ENCODE measurements at places on chromosomes 4 and X.

GRCh38 chr4:183074288-183074990, 24.6 kb upstream of the WWC2 start:
- no peak for DNase-seq

- peak; percentile 9 for DNase-seq
These were observed 231.4 kb upstream of the ANKRD50 start for GRCh38 chr4:124943938-124944337.

DNA sequence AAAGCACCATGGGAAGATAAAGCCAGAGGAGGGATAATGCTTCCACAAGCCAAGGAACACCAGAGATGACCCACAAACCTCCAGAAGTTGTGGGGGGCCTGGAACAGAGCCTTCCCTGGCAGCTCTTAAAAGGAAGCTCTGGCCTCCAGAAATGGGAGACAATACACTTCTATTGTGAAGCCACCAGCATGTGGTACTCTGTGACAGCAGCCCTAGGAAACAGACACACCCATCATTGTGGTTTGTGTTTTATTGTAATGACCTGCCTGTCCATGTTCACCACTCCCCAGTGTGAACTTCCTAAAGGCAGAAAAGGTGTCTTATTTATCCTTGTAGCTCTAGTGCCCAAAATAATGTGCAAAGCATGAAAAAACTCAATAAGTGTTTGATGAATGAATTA, 264.1 kb upstream of the GATB start:
- no peak for DNase-seq

- no peak for DNase-seq
These were observed 213.4 kb upstream of the ARSJ start for GRCh38 chr4:114192854-114193253.

DNA sequence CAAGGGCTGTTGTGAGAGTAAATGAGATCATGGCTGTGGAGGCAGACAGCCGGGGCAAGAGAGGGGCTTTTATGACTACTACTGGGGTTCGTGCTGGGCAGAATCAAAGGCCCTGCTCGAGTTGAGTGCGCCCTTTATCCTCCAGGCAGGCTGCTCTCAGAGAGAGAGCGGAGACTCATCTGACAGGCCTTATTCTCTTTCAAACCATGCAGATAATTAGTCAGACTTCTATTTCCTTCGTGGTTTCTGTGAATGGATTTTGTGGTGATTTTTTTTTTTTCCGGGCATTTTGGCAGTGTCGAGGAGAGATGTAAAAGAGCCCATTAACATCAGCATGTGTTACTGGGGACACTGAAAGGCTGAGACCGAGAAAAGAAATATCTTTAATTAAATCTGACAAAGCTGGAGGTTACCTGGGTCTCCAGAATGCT, 73.6 kb downstream of the MED28 start:
- no peak for DNase-seq

DNA sequence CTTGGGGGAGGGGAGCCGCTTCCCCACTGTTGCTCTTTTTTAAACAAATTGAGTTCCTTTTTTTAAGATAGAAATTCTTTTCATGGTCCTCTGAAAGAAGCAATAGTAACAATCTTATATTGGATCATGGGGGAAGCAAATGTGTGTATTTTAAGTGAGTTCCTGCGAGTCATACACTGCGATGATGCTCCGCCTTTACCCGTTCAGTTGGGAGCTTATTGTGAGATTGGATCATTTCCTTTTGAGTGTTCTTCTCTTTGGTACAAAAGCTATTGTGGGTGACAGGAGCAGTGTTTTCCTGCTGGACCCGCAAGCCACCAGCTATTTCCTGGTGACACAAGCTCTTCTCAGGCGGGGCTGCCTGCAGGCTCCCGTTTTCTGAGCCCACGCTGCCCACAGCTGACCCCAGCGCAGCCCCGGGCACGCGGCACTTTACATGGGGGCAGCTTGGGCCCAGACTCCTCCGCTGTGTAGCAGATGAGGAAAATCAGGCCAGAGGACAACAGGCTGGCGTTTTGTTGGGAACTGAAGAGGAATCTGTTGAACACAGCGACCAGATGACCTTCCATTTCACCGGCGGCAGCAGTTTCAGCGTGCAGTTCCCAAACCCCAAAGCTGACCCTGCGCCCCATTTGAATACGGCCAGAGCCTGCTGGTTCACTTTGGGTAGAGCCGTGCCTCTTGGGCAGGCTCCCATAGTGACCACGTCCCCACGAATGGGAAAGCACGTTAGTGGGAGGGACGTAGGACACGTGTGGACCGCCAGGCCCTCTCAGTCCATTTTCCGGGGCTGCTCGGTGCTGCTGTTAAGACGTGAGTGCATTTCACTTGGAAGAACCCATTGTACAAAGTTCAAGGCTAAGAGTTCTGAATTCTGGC, 12.2 kb downstream of the TADA2B start:
- no peak for DNase-seq

GRCh38 chrX:137426695-137427425, 139.1 kb upstream of the ZIC3 start:
- DNase-seq, result no peak

GRCh38 chrX:134469486-134469885, 9.5 kb downstream of the HPRT1 start:
- peak; percentile 35 for DNase-seq

- DNase-seq, result no peak
These were observed 73.5 kb upstream of the RAP2C start for GRCh38 chrX:132292793-132293192.

DNA sequence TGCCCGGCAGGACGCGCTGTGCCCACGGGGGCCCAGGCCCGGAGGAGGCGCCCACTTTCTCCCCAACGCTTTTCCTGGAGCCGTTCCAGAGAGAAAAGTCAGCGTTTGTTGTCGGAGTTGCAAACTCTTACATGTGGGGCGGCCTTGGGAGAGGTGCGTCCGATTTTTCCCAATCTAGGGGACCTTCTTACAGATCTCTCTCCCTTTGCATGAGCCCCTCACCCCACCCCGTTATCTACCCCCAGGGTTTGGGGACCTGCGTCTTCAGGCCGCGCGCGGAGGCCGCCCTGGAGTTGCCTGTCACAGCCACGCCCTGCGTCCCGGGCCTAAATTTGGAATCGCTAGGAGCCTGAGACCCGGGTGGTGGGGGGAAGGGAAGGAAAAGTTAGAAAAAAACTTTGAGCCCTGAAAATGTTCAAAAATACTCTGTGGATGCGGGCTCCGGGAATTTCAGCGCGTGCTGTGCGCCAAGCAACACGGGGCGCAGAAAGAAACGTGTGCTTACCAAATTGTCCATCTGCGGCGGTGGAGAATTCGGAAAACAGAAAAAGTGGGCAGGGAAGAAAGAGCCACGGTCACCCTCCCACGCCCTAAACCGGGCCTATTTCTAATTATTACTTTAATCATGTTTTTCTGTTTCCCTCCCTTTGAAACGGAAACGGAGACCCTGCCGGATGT, 587 bp downstream of the CD99 start:
- no peak for DNase-seq

DNA sequence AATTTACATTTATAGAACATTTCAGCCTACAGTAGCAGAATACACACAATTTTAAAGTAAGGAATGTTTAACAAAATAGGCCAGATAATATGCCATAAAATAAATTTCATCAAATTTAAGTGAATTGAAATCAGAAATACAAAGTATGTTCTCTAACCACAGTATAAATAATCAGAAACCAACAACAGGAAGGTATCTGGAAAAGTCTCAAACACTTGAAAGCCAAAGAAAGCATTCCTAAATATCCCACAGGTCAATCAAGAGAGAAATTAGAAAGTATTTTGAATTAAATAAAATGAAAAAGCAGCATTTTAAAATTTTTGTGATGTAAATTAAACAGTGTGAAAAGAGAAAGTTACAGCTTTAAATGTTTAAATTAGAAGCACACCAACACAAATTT, 899.2 kb downstream of the PDHA2 start:
- no peak for DNase-seq

- no peak for DNase-seq
These were observed 96.1 kb upstream of the FAM9A start for GRCh38 chrX:8897259-8897658.

GRCh38 chr4:165927815-165928214, 54.8 kb downstream of the TLL1 start:
- no peak for DNase-seq

GRCh38 chr4:189443341-189443740, 497.3 kb upstream of the FRG1 start:
- DNase-seq, result no peak

GRCh38 chrX:97211070-97211469, 327.4 kb downstream of the RPA4 start:
- DNase-seq, result no peak

GRCh38 chr4:125482822-125483221, 168.1 kb downstream of the FAT4 start:
- DNase-seq, result no peak

DNA sequence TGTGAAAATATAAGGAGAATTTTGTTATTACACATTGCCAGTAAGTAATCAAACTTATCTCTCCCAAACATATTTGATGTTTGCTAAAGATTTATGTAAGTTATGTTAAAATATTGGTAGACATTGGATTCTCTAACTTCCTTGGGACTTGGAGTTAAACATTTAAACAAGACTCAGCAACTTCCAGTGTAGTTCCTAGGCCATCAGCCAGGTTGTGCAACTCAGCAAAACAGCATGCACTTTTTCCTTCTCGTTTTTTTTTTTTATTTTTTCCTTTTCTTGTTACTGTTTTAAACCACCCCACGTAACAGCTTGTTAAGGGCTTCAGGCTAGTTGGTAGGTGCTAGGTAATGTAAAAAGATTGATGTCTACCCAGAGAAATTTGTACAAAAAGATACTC, 510.4 kb downstream of the ANKRD50 start:
- DNase-seq, result no peak

GRCh38 chrX:108439961-108440696, 491 bp downstream of the COL4A5 start:
- no peak for DNase-seq

GRCh38 chr4:79042079-79042674, 102.9 kb upstream of the PAQR3 start:
- peak; percentile 62 for DNase-seq

DNA sequence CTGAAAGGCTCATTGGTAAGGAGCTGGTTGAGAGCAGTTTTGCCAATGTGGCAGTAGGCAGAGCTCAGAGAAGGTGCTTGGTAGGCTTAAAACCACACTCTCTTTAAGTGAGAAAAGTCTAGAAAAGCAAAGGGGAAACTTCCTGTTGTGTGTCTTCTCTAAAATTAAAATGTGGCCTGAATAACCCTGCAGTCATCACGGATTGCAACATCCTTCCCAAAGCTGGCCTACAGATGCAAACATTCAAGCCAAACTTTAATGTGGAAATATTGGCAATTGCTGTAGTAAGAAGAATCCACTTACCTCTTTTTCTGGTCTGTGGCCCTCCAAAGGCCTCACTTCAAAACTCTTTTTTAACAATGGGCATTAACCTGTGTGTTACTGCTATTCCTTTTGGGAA, 348.5 kb downstream of the OPHN1 start:
- DNase-seq, result no peak

DNA sequence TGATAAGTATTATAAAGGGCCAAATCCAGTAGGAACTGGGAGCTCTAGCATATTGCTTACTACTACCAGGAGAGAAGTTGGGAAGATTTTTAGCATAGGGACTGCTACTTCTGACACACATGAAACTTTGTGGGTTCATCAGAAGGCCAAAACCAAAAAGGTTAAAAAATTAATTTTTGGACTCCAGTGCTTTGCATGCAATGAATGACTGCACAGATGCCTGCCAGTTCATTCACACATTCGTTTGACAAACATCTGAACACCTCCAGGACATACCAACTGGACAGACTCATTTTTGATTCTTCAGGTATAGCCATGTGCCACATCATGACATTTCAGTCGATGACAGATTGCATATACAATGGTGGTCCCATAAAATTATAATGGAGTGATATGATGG, 79.8 kb downstream of the MID1IP1 start:
- no peak for DNase-seq

DNA sequence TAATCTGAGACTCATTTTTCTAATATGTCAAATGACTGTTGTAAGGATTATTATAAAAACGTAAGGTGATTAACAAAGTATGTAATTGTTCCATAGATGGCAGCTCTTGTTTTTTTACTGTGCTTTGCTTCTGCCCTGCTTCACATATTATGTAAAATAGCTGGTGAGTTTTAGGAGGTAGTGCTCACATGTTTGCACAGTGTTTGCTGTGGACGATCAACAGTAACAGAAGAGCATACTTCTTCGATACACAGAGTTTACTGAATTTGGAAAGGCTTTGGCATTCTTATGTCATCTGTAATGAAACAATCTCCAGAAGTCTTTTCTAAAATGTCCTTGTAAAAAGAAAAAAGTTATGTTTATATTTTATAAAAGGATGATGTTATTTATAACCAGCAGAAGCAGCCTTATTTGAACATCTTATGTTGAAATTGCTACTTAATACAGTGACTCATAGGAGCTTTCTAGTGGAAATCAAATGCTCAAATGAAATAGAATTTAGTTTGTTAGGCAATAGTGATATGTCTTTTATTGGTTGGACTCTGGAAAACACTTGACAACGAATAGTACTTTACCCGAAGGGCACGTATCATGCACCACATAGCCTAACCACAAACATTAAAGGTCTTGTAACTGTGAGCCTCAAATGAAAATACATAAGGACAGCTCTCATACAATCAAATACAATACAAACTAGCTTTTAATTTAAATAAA, 1.9 kb upstream of the MTTP start:
- DNase-seq, result no peak

- DNase-seq, result no peak
These were observed 5.5 kb upstream of the XAGE2 start for GRCh38 chrX:52363247-52363883.

DNA sequence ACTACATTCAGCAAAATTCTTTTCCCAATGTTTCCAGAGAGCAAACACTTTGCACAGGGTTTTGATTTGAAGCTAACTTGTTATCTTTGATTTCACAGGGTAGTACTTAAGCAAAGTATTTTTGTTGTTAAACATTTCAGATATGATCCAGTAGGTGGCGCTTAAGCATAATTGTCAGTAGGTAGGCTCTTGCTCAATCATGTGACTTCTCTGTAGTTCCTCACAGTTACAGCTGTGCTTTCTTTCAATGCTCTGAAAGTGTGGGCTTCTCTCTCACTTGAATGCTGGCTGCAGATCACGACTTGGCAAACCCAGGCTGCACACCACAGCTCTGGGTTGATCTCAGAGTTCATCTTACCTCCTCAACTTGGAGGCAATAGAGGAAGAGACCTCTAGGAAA, 1016.5 kb downstream of the SH3BGRL start:
- DNase-seq, result peak; percentile 65

- DNase-seq, result no peak
These were observed 34.1 kb upstream of the AFF2 start for GRCh38 chrX:148466292-148466691.

GRCh38 chr4:83625821-83626220, 89.9 kb downstream of the GPAT3 start:
- DNase-seq, result no peak

- DNase-seq, result no peak
These were observed 9.6 kb upstream of the TMSB4X start for GRCh38 chrX:12965131-12965940.

- DNase-seq, result no peak
These were observed 535.2 kb downstream of the GALNTL6 start for GRCh38 chr4:172348426-172348825.

GRCh38 chr4:137587796-137588195, 55.5 kb upstream of the PCDH18 start:
- no peak for DNase-seq
